ENCODE measurements at places on chromosomes 2 and 18. TPM values are rescaled to one million over a fixed set of nuclear protein-coding genes. Genes with fewer than 3 reads are reported as not detected.

The ACVR1C gene
- under 0.01 TPM for total RNA-seq

The CDK15 gene
- total RNA-seq = 1.5 TPM

The NEU2 gene
- not detected for total RNA-seq

The CIB4 gene
- total RNA-seq = not detected

The SIX3 gene
- not detected for total RNA-seq

The KCNE4 gene
- total RNA-seq = 1.9 TPM

The AKAIN1 gene
- not detected for total RNA-seq

DNA sequence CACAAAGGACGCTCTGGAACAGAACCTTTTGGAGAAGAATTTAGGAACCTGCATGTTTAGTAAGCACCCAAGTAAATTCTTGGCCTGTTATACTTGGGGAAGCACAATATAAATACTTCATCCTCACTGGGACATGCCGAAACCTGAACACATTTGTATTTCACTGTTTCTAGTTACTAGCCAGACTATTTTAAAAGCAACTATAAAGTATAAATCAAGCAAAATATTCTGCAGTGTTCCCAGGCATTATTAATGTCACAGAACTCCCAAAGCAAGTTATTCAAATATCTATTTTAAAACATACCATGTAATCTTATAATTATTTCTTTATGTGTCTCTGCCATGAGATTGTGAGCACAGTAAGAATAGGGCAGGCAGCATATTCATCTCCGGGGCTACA is 54.8 kb downstream of the CALCRL start:
- H3K36me3 ChIP-seq = no peaks in the 10 kb centered on the region
- no peaks in the 10 kb centered on the region for H3K27me3 ChIP-seq
- no peak overlapping the region for H3K27ac ChIP-seq
- no peak for DNase-seq
- no peak overlapping the region for H3K4me3 ChIP-seq
- H3K4me1 ChIP-seq = no peaks in the 10 kb centered on the region

DNA sequence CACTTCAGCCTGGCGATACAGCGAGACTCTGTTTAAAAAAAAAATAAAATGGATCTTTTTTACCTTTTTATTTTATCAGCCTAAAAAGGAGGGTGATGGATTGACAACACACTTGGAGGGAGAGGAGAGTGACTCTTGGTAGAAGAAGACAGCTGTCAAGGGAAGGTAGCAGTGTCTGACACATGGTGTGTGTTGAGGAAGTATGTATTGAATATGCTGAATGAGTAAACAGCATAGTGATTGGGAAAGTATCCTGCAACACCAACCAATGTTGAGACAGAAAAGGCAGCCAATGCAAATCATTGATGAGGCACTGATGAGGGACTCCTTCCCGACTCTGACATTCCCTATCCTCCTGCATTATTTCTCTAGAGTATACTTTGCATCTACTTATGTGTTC is 306.4 kb downstream of the LPIN1 start:
- H3K4me1 ChIP-seq = peaks cover 6% of the 10 kb centered on the region
- H3K27ac ChIP-seq = no peak overlapping the region
- no peaks in the 10 kb centered on the region for H3K36me3 ChIP-seq
- H3K27me3 ChIP-seq = no peaks in the 10 kb centered on the region
- no peak for DNase-seq

DNA sequence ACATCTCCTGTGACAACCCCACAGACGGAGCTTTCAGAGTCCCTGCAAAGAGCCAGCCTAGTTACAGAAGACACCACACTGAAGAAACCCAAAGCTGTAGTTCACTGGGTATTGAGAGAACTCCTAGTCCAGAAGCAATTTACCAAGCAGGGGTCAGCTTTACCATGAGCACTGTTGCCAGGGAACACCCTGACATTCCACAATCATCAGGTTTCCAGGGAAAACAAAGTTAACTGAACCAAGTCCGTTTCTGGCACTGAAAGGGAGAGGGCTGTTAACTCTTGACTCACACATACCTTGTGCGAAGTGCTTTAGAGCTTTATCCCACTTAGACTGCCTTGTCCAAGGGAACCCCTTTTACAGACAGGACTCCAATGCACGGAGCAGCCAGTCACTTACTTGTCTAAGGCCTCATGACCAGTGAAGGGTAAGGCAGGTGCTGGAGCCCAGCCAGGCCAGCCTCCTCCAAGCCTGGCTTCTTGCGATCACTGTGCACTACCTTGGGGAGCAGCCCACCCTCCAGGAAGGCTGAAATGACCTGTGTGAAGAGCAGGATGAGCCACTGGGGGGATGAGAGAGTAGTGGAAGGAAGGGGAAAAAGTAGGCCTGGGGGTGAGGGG is 53.9 kb downstream of the REEP1 start:
- no peaks in the 10 kb centered on the region for H3K4me1 ChIP-seq
- no peak for DNase-seq
- no peak overlapping the region for H3K4me3 ChIP-seq
- no peak overlapping the region for H3K27ac ChIP-seq

- peaks cover 5% of the 10 kb centered on the region for H3K4me1 ChIP-seq
- H3K36me3 ChIP-seq = peaks cover 31% of the 10 kb centered on the region
- DNase-seq = peak; percentile 15
- H3K27ac ChIP-seq = no peak overlapping the region
- no peaks in the 10 kb centered on the region for H3K27me3 ChIP-seq
Observed at GRCh38 chr2:3461801-3462492, 57.4 kb downstream of the ADI1 start.

DNA sequence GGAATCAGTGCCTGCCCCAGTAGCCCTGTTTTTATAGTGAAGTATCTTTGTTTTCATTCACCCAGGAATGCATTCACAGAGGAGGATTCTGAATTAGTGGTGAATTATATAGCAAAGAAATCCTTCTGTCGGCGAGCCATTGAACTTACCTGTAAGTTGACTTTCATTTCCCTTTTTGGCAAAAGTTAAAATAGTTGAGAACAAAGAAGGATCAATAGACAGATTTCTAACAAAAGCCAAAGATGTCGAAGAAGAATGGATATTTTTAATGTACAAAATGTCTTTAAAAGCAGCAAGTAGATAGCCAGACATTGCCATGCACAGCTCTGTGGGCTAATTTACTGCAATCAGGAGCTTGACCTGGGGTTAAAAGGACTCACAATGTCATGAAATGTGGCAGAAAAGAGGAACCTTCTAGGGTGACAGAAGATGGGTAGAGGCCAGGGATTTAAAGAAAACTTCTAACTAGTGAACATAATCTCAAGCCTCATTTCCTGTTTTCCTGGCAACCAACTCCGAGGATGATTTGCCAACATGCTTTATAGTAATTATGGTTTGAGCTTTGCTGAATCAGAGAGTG is 53.8 kb upstream of the TMEM87B start:
- H3K27ac ChIP-seq = no peak overlapping the region
- H3K4me3 ChIP-seq = no peak overlapping the region
- H3K4me1 ChIP-seq = no peaks in the 10 kb centered on the region
- no peaks in the 10 kb centered on the region for H3K27me3 ChIP-seq
- H3K36me3 ChIP-seq = peaks cover 27% of the 10 kb centered on the region
- no peak for DNase-seq

DNA sequence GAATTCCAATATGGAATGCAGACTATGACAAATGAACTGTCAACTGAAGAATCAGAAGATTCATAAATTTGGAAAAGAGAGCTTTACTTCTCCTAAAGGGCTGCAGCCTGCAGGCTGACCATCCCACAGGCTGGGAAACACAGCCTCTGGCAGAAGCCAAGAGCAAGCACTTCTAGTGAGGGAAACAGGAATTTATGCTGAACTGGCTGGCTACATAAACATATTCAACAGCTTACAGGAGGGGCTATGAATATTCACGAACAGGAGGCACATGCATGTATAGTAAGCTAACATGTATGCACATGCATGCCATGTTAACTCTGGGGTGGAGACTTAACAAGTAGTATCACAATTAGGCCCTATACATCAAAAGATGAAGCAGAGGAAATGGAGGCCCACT is 17.6 kb downstream of the HIBCH start:
- peaks cover 3% of the 10 kb centered on the region for H3K36me3 ChIP-seq
- H3K4me1 ChIP-seq = no peaks in the 10 kb centered on the region
- H3K27ac ChIP-seq = no peak overlapping the region
- no peak for DNase-seq

DNA sequence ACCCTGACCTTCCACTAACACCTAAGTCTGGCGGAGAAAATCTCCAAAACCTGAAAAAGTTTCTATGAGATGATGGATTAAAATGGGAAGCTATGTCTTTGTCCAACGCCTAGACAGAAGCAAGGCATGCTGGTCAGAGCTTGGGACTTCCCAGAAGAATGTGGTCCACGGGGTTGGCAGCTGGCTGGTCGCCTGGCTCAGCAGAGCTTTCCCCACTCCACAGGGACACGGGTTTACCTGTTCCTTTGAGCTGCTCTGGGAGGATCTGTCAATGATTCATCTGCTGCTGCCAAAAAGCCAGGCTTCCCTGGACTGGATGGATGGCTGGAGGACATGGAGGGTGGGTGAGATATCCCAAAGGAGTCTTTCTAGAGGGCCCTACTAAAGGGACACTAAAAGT is 10.8 kb downstream of the MBOAT2 start:
- H3K36me3 ChIP-seq = no peaks in the 10 kb centered on the region
- no peaks in the 10 kb centered on the region for H3K27me3 ChIP-seq
- H3K27ac ChIP-seq = no peak overlapping the region

DNA sequence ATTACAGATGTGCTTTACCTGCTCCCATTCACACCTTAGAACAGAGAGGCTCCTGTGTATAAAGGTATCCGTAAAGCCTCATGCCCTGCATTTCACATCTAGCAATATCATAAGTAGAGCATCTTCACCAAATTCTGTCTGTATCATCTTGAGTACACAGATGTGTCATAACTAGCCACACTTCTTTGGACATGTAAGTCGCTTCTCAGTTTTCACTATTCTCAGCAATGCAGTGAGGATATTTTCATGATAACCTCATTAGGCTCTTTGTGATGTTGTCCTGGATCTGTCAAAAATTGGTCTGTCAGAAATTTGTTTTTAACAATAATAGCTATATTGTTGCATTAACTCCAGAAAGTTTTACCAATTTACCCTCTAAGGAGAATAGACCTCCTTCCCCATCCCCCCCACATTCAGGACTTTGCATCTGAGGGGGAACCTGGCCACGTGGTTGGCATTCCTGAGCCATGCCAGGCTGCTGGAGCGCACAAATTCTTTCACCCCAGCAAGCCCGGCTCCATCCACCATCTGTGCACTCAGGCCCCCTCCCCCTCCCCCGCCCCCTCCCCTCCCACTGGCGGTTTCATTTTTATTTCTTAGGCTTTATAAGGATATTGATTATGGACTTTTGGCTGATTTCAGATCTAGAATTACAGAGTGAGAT is 34.1 kb downstream of the AGAP1 start:
- H3K4me3 ChIP-seq = no peak overlapping the region
- H3K27ac ChIP-seq = no peak overlapping the region
- H3K27me3 ChIP-seq = no peaks in the 10 kb centered on the region
- H3K4me1 ChIP-seq = peaks cover 8% of the 10 kb centered on the region

DNA sequence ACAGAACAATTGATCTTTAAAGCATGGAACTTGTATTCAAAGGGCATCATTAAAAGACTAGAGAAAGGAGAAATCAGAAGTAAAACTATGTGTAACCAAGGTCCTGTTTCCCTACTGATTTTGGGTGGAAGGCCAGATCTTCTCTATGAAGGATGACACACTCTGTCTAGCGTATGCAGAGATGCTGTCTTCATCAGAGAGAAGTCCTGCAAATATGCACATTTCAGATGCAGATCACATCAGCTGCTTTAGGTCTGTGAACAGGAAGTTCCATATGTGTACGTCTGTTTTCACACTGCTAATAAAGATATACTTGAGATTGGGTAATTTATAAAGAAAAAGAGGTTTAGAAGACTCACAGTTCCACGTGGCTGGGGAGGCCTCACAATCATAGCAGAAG is 857.3 kb downstream of the CNTNAP5 start:
- no peak overlapping the region for H3K27ac ChIP-seq
- no peak for DNase-seq
- no peak overlapping the region for H3K4me3 ChIP-seq
- H3K4me1 ChIP-seq = no peaks in the 10 kb centered on the region
- no peaks in the 10 kb centered on the region for H3K27me3 ChIP-seq

- no peaks in the 10 kb centered on the region for H3K4me1 ChIP-seq
- H3K36me3 ChIP-seq = no peaks in the 10 kb centered on the region
Observed at GRCh38 chr2:168545439-168546082, 89.5 kb downstream of the CERS6 start.

DNA sequence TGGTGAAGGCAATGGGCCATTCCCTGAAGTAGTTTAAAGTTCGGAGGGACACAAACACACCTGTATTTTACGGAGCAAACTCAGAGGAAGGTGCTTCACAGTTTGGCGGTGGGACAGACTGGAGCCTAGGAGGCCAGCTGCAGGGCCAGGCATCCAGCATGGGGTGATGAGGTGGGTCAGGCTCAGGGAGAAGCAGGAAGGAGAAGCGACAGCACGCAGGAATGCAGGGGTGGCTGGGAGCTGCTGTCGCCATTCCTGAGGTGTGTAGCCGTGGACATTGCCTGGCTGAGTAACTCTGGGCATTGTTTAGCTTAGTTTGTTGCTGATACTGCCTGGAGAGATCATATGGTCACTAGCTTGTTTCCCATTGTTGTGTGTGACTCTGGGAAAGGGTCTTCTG is 35.8 kb upstream of the METTL21A start:
- H3K36me3 ChIP-seq = no peaks in the 10 kb centered on the region
- no peak for DNase-seq
- no peaks in the 10 kb centered on the region for H3K27me3 ChIP-seq
- no peak overlapping the region for H3K27ac ChIP-seq
- no peak overlapping the region for H3K4me3 ChIP-seq

GRCh38 chr2:68719912-68720311 is 14.7 kb upstream of the ARHGAP25 start:
- H3K4me1 ChIP-seq = peaks cover 5% of the 10 kb centered on the region
- DNase-seq = no peak
- H3K27ac ChIP-seq = no peak overlapping the region
- H3K27me3 ChIP-seq = no peaks in the 10 kb centered on the region
- H3K36me3 ChIP-seq = no peaks in the 10 kb centered on the region
- no peak overlapping the region for H3K4me3 ChIP-seq

DNA sequence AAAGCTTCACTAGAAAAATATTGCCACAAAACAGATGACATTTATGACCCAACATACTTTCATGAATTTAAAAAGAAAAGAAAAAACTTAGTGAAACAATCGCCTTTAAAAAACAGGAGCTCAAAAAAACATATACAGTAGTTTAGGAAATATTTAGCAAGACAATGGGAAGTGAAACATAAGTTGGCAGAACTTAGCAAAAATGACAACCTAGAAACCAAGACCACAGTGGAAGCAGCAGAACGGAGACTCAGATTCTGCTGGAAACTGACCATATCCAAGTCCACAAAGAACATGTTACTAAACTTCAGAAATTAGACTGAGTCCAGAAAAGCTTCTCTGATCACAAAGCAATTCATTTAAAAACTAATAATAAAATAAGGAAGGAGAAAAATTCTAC is 41.8 kb upstream of the CTAGE1 start:
- no peak overlapping the region for H3K27ac ChIP-seq
- no peaks in the 10 kb centered on the region for H3K4me1 ChIP-seq
- no peak overlapping the region for H3K4me3 ChIP-seq
- H3K36me3 ChIP-seq = no peaks in the 10 kb centered on the region

GRCh38 chr18:22211657-22212056 is 42.3 kb downstream of the GATA6 start:
- no peak overlapping the region for H3K27ac ChIP-seq
- H3K36me3 ChIP-seq = no peaks in the 10 kb centered on the region
- H3K4me3 ChIP-seq = no peak overlapping the region

Measured in upper lobe of left lung (tissue), 6 donors.